A549 treated with CORT108297 at 1 μM for 4 hours (cell line): ENCODE measurements at places on chromosomes 3 and 15. TPM values are rescaled to one million over a fixed set of nuclear protein-coding genes. Genes with fewer than 3 reads are reported as not detected.

Gene INSYN1
- total RNA-seq: 1.3 to 1.8 TPM (median 1.5 TPM) in 5 replicates

Gene CRTC3
- total RNA-seq: 19.8 to 25.7 TPM (median 24.1 TPM) in 5 replicates

Gene SCAMP5
- 11.8 to 15.0 TPM (median 14.3 TPM) in 5 replicates for total RNA-seq

Gene GABRR3
- not detected in 5 replicates for total RNA-seq

Gene BSN
- 0.08 to 0.16 TPM (median 0.13 TPM) in 5 replicates for total RNA-seq

Gene GCNT3
- 143 to 183 TPM (median 156 TPM) in 5 replicates for total RNA-seq
